ENCODE measurements at places on chromosomes 11 and 22.

DNA sequence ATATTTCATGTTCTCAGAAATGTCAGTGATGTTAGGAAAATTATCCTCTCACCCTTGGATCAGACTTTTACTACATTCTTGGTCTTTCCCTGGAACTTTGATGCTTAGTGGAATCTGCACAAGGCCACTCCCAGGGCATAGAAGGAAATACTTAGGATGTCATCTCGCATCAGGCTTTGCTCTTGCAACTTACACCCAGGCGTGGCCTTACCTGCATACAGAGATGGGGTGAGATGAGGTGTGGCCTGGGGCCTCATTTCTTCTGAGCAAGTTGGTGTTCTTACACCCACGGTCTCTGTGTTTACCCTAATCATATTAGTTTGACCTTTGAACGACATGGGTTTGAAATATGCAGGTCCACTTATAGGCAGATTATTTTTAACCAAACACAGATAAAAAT is 19.0 kb upstream of the OR52K2 start:
- DNase-seq: no peak

GRCh38 chr11:102239911-102240310 is 77.4 kb upstream of the BIRC3 start:
- DNase-seq: no peak

- DNase-seq: no peak
These were observed 146.7 kb downstream of the LDLRAD3 start for GRCh38 chr11:36090356-36091109.

GRCh38 chr11:926341-926916 is 759 bp downstream of the AP2A2 start:
- no peak for DNase-seq

- DNase-seq: no peak
These were observed 23.2 kb downstream of the ARHGAP1 start for GRCh38 chr11:46677169-46677568.

DNA sequence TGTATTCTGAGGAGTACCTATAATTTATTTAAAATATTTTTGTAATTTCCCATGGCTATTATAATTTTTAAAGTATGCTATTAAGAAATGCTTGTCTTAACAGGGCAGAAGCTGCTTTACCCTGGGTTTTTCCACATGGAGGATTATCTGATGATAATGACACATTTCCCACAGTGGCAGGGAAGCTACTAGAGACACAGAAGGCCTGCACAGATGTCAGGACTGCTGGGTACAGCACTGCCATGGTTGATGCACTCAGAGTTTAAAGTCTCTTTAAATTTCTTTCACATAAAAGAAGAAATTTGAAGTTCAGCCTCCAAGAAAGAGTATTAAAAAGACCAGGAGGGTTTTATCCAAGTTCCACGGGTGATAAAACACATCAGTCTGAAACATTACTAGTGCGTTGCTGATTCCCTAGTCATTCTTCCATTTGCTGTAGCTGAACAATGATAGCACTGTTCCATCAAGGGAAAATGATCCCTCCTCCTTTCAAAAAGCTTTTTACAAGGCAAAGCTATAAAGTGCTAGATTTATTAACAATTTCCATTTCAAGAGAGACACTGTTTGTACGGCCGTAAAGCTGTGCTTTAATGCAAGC is 363.0 kb downstream of the CNTN5 start:
- DNase-seq: no peak

GRCh38 chr11:101128571-101129202 is 926 bp downstream of the PGR start:
- DNase-seq: no peak

DNA sequence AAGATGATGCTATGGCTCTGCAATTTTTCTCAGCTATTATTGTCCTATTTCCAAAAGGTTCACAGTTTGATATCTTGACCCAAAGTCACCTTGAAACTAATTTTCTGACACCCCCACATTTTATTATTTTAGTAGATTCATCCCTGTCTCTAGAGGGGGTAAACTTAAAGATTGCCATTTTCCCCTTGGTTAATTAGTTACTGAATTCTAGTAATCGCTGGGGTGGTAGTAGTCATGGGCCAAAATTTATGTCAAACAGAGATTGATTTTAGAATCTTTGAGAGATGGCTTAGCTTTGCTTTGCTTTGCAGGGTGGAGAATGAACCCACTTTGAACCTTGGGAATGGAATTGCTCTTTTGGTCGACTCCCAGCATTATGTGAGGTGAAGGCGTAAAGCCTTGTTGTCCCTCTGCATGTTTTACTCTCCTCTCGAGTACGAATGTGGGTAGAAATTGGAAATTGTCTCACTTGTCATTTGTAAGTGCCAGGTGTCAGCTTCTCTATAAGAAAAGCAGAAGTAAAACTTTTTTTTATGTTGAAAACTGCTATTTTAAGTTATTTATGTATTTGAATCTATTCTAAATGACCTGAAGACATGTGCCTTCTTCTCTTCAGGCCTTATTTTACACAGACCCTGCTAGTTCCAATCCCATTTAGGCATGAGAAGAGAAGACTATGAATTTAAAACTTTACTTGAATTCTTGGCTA is 42.4 kb upstream of the RCE1 start:
- no peak for DNase-seq

GRCh38 chr11:44950031-44950624 is 555 bp downstream of the TP53I11 start:
- DNase-seq: no peak

GRCh38 chr11:75301601-75302345 is 49.7 kb downstream of the ARRB1 start:
- DNase-seq: no peak

DNA sequence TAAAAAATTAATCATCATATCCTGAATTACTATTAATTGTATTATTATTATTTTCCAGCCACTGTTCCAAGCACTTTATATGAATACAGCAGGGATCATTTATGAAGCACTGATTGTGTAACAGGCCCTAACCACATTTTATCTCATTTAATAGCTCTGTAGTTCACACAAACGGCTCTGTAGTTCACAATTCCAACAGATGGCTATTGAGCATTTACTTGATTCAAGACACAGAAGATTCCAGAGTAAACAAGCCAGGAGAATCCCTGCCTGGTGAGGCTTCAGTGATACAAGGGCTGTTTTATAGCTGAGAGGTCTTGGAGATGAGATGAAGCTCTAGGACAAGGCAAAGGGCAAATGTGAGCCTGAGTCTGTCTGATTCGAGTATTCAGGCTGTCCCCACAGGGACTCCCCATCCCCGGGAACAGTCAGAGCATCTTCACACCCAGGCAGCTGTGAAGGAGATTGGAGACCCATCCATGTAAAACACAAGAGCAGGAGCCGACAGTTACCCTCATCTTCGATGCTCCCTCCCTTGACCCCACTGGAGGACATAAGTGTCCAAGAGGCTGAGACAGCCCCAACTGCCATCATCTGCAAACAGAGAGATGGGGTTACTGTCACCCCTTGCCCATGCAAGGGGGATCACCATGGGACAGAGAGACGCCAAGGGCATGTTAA is 222.5 kb downstream of the MN1 start:
- no peak for DNase-seq

GRCh38 chr11:10331548-10332289 is 26.8 kb downstream of the ADM start:
- DNase-seq: no peak

DNA sequence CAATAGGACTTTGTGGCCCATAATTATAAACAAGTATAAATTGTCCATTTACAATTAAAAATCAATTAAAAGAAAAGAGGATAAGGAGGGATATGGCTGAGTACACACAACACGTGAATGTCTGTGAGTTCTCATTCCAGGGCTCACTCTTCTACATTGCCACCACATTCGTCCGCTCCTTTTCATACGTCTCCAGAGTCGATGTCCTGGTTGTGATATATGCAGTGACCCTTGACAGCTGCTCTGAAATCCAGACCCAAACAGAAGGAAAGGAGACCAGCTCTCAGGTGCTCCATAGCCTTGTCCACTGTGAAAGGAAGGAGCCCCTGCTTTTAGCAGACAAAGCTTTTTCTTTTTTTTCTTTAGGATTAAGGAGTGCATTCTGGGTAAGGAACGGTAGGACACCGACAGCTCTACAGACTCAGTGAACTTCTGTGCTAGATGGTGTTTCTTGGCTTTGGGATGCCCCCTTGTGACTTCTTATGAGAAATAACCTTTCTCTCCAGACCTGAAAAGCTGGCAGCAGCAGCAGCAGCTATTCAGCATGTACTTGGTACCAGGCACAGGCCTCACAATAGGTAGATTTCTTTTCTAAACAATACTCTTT is 19.7 kb upstream of the DNAJB13 start:
- DNase-seq: no peak

DNA sequence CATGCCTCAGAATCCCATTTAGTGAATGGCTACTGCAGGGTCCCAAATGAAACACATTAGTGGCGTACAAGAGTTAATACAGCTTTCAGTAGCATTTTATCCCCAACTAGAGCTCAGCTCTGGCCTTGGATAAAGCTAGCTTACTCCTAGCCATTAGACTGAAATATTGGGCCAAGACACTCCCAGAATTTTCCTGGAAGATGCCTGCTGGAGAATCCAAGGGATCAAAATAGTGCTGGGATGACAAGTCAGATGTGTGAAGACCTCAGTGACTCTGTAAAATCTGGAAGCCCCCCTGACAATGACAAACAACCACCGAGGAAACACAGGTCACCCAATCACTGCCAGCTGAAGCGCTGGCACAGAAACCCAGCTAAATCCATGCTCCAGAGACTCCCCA is 303.1 kb upstream of the SORL1-AS1 start:
- DNase-seq: no peak

GRCh38 chr11:69804769-69805508 is 14.3 kb downstream of the FGF3 start:
- DNase-seq: no peak

DNA sequence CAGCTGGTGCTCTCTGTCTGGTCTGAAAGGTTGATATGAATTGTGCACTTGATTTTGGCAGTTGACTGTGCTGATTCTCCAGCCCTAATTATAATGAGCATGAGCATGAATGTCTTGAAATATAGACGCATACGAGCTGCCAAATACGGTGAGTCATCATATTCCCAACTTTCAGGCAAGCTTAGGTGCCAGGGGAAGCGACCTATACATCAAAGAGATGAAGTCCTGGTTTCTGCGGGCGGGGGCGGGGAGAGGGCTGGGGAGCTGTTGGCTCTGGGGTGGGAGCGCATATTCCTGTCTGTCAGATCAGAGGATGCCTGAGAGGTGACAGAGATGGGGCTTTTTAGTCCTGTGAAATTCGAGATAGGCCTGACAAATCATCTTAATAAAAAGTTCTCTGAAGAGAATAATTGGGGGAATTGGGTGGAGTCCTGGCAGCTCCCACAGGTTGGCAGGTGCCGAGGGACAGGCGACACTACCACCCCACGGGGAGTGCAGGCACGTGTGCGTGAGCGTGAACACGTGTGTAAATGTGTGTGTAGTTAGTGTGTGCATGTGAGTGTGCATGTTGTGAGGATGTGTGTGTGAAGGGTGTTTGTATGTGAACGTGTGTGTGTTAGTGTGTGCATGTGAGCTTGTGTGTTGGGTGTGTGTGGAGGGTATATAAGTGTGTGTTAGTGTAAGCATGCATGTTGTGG is 865.3 kb downstream of the TBC1D22A start:
- DNase-seq: no peak

- no peak for DNase-seq
These were observed 8.6 kb downstream of the GAL start for GRCh38 chr11:68692871-68693483.

GRCh38 chr11:101133190-101133589 is 3.6 kb upstream of the PGR start:
- DNase-seq: no peak

GRCh38 chr11:44726283-44727113 is at the start of gene TSPAN18:
TSPAN18 (plus strand) TSS chr11:44726962; CDS start chr11:44906417, 179,455 bp downstream.
- DNase-seq: no peak

- DNase-seq: no peak
These were observed 30.7 kb downstream of the PIWIL4 start for GRCh38 chr11:94597896-94598295.

DNA sequence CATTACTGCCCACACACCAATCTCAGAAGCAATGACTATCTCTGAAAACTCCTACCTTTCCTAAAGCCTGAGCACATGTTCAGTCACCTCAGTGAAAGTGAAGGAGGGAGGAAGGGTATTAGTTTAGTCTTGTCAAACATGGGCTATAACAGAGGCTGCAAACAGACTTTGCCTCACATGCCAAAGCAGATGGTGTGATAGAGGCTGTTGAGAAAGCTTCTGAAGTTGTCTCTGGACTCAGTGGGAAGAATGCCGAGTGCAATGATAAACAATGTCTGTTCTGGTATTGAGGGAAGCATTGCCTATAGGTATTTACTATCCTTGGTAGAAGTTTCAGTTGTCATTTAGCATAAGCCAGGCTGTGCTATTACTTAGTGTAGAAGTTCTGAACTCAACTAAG is 314.5 kb upstream of the CCDC90B start:
- no peak for DNase-seq

DNA sequence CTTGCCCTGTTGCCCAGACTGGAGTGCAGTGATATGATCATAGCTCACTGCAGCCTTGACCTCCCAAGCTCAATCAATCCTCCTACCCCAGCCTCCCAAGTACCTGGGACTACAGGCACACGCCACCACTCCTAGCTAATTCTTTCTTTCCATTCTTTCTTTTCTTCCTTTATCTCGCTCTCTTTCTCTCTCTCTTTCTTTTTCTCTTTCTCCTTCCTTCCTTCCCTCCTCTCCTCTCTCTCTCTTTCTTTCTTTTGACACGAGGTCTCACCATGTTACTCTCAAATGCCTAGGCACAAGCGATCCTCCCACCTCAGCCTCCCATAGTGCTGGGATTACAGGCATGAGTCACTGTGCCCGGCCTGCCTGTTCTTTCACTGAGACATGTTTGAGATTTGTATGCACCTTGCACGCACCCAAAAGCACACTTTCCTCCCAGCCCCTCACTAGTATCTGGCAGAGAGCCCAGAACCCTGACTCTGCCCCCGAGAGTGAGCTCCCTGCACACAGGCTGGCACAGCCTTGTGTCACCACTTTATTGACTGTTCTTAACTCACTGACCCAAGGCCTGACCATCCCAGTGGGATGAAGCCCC is 56.8 kb downstream of the CD6 start:
- peak; percentile 60 for DNase-seq

GRCh38 chr11:58561394-58562098 is 14.1 kb downstream of the LPXN start:
- DNase-seq: no peak

GRCh38 chr11:120811731-120812130 is 212.2 kb upstream of the TBCEL start:
- no peak for DNase-seq

GRCh38 chr22:27212617-27213177 is 555.3 kb downstream of the MIAT start:
- DNase-seq: no peak

- no peak for DNase-seq
These were observed 55.0 kb upstream of the VSTM5 start for GRCh38 chr11:93905384-93905783.

GRCh38 chr22:46230262-46230901 is 19.7 kb downstream of the CDPF1 start:
- DNase-seq: no peak

DNA sequence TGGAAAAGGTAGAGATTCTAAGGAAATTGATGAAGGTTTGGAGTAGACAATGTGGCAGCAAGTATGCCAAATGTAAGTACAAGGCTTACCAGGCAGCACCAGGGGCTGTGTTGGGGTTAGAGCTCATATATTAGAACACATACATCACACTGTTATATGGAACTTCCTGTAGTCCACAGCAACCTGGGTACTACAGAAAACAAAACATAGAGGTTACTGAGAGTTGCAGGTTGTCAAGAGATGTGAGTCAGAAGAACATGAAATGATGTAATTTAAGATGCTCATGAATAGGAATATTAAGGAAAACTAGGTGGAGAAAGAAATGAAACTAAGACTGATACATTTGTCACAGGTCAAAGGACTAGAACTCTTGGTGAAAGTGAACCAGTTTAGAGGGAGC is 22.0 kb downstream of the FAT3 start:
- DNase-seq: no peak

GRCh38 chr11:3947061-3947460 is 91.6 kb downstream of the STIM1 start:
- no peak for DNase-seq
